Muscle of leg (tissue), 16 donors: ENCODE measurements at places on chromosomes 5 and 9. TPM values are rescaled to one million over a fixed set of nuclear protein-coding genes. Genes with fewer than 3 reads are reported as not detected.

DNA sequence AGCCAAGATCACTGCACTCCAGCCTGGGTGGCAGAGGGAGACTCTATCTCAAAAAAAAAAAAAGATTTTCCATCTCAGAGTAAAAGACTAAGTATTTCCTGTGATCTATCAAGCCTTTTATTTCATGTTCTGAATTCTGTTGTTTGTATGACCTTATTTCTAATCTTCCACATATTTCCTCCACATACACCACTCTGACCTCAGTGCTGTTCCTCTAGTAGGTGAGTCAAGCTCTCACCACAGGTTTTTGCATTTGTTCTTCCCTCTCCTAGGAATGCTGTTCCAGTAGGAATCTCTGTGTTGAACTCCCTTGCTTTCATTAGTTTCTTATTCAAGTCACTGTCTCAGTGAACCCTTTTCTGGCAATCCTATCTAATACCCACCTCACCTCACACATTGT, 68.1 kb downstream of the INVS start:
- no peak overlapping the region for H3K27ac ChIP-seq
- peaks cover 2% of the 10 kb centered on the region for H3K36me3 ChIP-seq
- no peaks in the 10 kb centered on the region for H3K27me3 ChIP-seq
- no peak for DNase-seq

DNA sequence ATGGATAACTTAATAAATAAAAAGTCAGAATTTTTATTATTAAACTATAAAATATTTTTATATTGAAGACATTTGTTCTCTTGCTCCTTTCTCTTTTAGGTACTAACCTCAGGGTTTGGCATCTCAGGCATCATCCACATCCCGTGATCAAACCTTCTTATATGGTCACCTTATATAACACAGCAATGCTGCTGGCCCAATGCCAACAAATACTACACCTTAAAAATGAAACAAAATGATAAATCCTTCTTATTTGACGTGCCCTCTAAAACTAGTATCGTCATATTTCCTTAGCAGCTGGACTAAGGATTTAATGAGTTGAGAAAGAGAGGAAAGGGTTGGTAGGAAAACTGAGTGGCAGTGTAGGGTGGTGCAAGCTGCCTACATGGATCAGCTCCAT, 56.6 kb downstream of the NDUFAF2 start:
- no peak overlapping the region for H3K27ac ChIP-seq
- DNase-seq: no peak
- H3K4me3 ChIP-seq: no peak overlapping the region

DNA sequence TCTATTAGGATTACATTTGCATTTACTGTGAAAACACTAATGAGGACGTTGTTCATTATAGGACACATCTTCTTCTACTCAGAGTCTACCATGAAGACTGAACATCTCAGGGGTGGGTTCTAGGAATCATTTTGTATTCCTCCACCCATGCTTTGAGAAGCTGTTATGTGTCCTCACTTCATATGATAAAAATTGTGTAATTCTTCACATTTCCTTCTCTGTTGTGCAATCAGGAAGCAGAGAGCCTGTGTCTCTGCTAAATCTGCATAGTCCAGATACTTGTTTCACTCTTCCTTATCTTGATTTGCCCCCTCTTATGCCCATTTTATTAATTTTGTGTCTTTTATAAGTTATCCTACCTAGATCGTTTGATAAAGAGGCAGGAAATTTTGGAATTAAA, 97.8 kb upstream of the IQGAP2 start:
- DNase-seq: peak; percentile 52
- no peaks in the 10 kb centered on the region for H3K4me1 ChIP-seq

- no peaks in the 10 kb centered on the region for H3K27me3 ChIP-seq
- H3K36me3 ChIP-seq: no peaks in the 10 kb centered on the region
- peak; percentile 81 for DNase-seq
- H3K4me3 ChIP-seq: no peak overlapping the region
Observed at GRCh38 chr5:37892586-37892985, 52.7 kb upstream of the GDNF start.

- H3K36me3 ChIP-seq: no peaks in the 10 kb centered on the region
- DNase-seq: no peak
- peaks cover 11% of the 10 kb centered on the region for H3K4me1 ChIP-seq
- no peak overlapping the region for H3K27ac ChIP-seq
- H3K27me3 ChIP-seq: peaks cover 48% of the 10 kb centered on the region
Observed at GRCh38 chr9:130433947-130434262, 10.9 kb upstream of the ASS1 start.

GRCh38 chr9:110115341-110115820, 92.6 kb downstream of the C9orf152 start:
- H3K4me3 ChIP-seq: no peak overlapping the region
- DNase-seq: peak; percentile 92
- no peaks in the 10 kb centered on the region for H3K27me3 ChIP-seq
- H3K4me1 ChIP-seq: peaks cover 34% of the 10 kb centered on the region
- peak overlapping the region; percentile 96 for H3K27ac ChIP-seq

- no peak overlapping the region for H3K4me3 ChIP-seq
- no peak for DNase-seq
- H3K36me3 ChIP-seq: no peaks in the 10 kb centered on the region
- H3K27me3 ChIP-seq: peaks cover 10% of the 10 kb centered on the region
Observed at GRCh38 chr5:1762883-1763547, 36.6 kb downstream of the MRPL36 start.

DNA sequence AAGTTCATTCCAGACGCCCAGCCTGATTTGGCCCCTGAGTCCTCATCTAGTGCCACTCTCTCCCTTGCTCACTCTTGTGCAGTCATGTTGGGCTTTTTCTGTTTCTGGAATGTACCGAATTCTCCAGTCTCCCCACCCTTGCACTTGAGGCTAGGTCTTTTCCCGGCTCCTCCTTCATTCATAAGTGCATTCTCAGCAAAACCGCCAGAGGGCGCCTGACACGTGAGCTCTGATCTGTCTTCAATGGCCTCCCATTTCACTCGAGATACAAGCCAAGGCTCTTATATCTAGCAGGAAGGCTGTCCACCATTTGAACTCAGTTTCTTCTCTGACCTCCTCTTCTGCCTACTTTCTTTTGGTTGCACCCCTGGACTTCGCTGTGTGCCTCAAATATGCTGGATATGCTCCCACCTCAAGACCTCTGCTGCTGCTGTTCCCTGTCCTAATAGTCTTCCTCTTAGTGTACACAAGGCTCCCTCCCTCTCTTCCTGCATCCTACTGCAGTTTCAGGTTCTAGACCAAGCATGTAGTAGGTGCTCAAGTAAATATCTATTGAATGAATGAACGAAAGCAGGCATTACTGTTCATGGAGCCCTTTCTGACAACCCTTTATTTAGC, 568.1 kb upstream of the WWC1 start:
- H3K36me3 ChIP-seq: no peaks in the 10 kb centered on the region
- H3K4me1 ChIP-seq: peaks cover 2% of the 10 kb centered on the region
- H3K27me3 ChIP-seq: no peaks in the 10 kb centered on the region
- no peak overlapping the region for H3K4me3 ChIP-seq
- no peak overlapping the region for H3K27ac ChIP-seq

GRCh38 chr5:132027027-132027426, 15.6 kb upstream of the ACSL6 start:
- H3K27me3 ChIP-seq: peaks cover 3% of the 10 kb centered on the region
- H3K36me3 ChIP-seq: no peaks in the 10 kb centered on the region
- H3K4me3 ChIP-seq: no peak overlapping the region
- no peak for DNase-seq
- H3K4me1 ChIP-seq: no peaks in the 10 kb centered on the region

DNA sequence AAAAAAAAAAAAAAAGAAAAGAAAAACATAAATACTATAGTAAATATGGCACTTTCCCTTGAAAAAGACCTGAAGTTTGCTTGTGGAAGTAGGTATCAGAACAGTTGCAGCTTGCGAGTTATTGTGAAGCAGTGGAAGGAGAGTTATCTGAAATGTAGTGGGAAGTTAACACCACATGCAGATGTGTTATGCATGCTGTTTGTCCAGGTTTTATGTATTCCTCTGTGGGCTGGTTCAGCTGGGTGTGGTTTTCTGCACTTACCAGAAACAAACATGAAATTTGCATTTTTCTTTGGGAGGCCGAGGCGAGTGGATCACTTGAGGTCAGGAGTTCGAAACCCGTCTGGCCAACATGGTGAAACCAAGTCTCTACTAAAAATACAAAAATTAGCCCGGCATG, 42.1 kb upstream of the CTNNA1 start:
- H3K36me3 ChIP-seq: no peaks in the 10 kb centered on the region
- peaks cover 2% of the 10 kb centered on the region for H3K27me3 ChIP-seq
- H3K27ac ChIP-seq: no peak overlapping the region
- DNase-seq: no peak

GRCh38 chr5:172565931-172566665, 75.0 kb upstream of the NEURL1B start:
- H3K4me1 ChIP-seq: peaks cover 20% of the 10 kb centered on the region
- peaks cover 2% of the 10 kb centered on the region for H3K27me3 ChIP-seq
- no peak overlapping the region for H3K27ac ChIP-seq
- H3K36me3 ChIP-seq: no peaks in the 10 kb centered on the region
- DNase-seq: no peak

DNA sequence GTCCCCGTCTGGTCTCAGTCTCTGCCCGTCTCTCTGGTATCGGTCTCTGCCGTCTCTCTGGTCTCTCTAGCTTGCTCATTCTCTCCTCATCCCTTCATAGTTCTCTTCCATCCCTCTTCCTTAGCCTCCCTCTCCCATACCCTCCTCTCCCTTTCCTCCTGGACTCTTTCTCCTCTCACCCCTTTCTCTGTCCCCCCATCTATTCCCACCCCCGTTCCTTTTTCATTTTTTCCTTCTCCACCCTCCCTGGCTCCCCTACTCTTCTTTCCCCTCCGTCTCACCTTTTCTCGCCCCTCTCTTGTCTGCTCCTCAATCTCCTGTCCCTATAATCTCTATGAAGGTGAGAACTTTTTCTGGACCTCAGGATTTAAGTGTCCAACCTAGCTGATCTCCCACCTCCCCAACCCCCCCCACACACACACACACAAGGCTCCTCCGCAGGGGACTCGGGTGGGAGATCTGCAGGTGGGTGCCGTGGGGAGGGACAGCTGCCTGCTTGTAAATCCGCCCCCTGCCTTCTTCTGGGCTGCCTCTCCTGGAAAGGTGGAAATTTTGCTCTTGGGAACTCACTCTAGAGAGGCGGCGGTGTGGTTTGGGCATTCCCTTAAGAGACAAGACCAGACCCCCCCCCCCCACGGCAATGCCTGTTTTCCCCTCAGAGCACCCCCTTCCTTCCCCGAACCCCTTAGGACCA, 953 bp downstream of the UBE2QL1 start:
- peaks cover 8% of the 10 kb centered on the region for H3K4me1 ChIP-seq
- H3K27me3 ChIP-seq: peaks cover 34% of the 10 kb centered on the region
- no peak overlapping the region for H3K4me3 ChIP-seq
- H3K27ac ChIP-seq: no peak overlapping the region
- DNase-seq: no peak
- H3K36me3 ChIP-seq: no peaks in the 10 kb centered on the region

Gene PCDHA1
- polyA plus RNA-seq: 0.07 TPM

Gene SLC4A9
- 0.07 TPM for polyA plus RNA-seq

Gene CKS2
- 53.8 TPM for polyA plus RNA-seq

Gene HIGD2A
- polyA plus RNA-seq: 214 TPM

Gene TMEFF1
- polyA plus RNA-seq: 3.5 TPM
